Activated CD8-positive, alpha-beta memory T cell treated with anti-CD3 and anti-CD28 coated beads for 36 hours (primary cell): ENCODE measurements at places on chromosomes 11 and 22. TPM values are rescaled to one million over a fixed set of nuclear protein-coding genes. Genes with fewer than 3 reads are reported as not detected.

Gene APOL4
- total RNA-seq = 0.63 TPM

Gene TMEM9B
- total RNA-seq = 25.2 TPM

Gene IGF2
- total RNA-seq = 9.5 TPM

Gene GATD1
- total RNA-seq = 60.4 TPM

Gene LRRC4C
- total RNA-seq = not detected

Gene MRGPRF
- total RNA-seq = not detected

Gene ALG8
- total RNA-seq = 48.6 TPM

Gene OVCH2
- not detected for total RNA-seq

Gene SPDYC
- not detected for total RNA-seq

Gene PCF11
- 49.6 TPM for total RNA-seq

Gene SAA1
- not detected for total RNA-seq

Gene ART1
- not detected for total RNA-seq

Gene PYGM
- 0.95 TPM for total RNA-seq

Gene SLC16A8
- not detected for total RNA-seq

Gene GDPD4
- not detected for total RNA-seq

Gene SGSM1
- 0.27 TPM for total RNA-seq

Gene OR8I2
- not detected for total RNA-seq

Gene RFPL3
- not detected for total RNA-seq

Gene CEND1
- 1.4 TPM for total RNA-seq

Gene RANGAP1
- 176 TPM for total RNA-seq

Gene CALCA
- not detected for total RNA-seq

Gene OR52A1
- not detected for total RNA-seq

Gene OR4C11
- total RNA-seq = not detected

Gene OR51B5
- total RNA-seq = not detected

Gene LRRN4CL
- 0.10 TPM for total RNA-seq

Gene CHRNA10
- total RNA-seq = 1.4 TPM

Gene NEU3
- 15.6 TPM for total RNA-seq

Gene OR5P2
- not detected for total RNA-seq

Gene POU2AF3
- total RNA-seq = not detected

Gene TP53AIP1
- total RNA-seq = not detected

Gene SLC37A2
- total RNA-seq = 0.30 TPM

Gene VSTM5
- not detected for total RNA-seq

Gene DNAJB7
- total RNA-seq = not detected

Gene LIF
- total RNA-seq = 128 TPM

Gene TPBGL
- total RNA-seq = 0.13 TPM

Gene DDTL
- not detected for total RNA-seq
